ENCODE measurements at places on chromosomes 5 and 9.

DNA sequence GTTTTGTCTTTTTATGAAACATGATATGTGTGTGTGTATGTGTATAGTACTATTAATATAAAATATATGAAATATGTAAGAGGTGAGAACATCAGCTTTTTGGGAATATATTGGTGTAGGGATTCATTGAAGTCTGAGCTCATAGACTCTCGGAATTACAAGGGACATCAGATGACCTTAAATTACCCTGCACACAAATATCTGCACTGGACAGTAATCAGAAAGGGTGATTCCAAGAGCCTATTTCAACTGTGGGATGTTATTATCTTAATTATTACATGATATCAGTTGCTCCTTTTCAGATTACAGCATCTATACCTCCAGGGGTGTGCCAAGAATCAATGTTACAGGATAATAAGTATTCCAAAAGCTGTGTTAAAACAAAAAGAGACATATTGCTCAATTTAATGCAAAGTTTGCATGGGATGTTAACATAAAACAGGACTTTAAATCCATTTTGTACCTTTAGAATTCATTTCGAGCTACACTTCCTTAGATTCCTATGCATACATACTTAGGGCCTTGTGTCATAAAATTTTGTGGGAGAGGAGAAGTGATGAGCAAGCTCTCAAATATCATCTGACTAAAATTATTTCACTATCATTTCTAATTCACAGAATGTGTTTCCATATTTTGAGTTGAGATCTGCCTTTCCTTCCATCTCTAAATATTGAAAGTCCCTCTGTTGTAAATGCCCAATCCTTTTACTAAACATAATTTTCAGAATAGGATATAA lies 365.2 kb downstream of the BRINP1 start:
- DNase-seq, result no peak

- no peak for DNase-seq
Measured at GRCh38 chr5:84091127-84091799, 293.4 kb downstream of the EDIL3 start.

DNA sequence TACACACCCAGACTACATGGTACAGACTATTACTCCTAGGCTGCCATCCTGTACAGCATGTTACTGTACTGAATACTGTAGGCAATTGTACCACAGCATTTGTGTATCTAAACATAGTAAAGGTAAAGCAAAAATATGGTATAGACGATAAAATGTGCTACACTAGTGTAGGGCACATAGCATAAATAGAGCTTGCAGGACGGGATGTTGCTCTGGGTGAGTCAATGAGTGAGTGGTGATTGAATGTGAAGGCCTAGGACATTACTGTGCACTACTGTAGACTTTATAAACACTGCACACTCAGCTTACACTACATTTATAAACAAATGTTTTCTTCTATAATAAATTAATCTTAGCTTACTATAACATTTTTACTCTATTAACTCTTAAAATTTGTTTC lies 25.6 kb downstream of the ANKRD55 start:
- no peak for DNase-seq

DNA sequence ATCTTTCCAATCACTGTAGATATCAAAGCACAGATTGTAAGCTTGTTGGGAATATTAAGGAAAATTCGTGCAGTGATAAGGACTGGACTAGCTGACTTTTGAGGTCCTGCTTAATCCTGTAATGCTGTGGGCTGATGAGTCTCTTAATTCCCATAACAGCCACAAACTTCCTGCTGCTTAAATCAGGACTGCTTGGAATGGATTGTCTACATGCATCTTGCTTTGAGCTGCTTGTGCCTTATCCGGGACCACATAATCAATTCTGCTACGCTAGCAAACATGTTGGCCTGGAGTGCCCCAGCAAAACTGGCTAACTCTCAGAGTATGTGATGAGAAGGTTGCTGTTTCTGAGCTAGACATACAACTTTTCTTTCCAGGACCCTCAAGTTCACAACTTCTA lies 79.6 kb downstream of the SNCAIP start:
- no peak for DNase-seq

DNA sequence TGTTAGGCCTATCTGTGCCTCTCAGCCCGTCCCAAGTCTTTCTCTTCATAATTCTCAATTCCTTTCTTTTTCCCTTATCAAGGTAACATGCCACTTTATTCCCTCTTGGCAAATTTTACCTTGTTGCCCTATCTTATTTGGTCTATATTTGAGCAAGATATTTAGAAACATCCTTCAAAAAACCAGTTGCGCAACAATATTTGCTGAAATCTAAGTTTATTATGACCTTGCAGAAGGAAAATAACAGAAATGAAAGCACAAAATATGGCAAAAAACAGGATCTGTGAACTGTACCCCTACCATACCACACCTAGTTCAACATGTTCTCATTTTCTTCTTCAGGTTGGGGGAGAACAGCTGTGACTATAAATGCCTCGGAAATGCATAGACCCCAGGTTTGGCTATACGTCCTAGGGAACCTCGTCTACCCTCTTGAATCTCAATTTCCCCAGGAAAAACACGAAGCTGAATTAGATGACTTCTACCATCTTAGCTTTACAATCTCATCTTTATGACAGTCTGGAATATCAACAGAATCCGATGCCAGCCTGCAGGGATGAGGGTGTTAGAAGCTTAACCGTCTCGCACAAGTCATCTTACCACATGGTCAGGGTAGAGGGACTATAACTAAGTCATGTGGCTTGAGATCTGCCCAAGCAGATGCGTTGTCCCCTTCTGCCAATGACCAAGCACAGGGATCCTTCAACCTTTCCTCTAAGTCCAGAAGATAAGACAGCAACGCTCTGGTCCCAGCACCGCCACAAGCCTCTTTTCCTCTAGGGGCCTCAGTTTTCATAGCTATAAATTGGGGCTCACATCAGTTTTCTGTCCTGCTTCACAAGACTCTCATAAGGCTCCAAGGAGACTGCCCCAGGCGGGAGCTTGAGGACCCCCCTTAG lies 1.3 kb downstream of the LCP2 start:
- no peak for DNase-seq

DNA sequence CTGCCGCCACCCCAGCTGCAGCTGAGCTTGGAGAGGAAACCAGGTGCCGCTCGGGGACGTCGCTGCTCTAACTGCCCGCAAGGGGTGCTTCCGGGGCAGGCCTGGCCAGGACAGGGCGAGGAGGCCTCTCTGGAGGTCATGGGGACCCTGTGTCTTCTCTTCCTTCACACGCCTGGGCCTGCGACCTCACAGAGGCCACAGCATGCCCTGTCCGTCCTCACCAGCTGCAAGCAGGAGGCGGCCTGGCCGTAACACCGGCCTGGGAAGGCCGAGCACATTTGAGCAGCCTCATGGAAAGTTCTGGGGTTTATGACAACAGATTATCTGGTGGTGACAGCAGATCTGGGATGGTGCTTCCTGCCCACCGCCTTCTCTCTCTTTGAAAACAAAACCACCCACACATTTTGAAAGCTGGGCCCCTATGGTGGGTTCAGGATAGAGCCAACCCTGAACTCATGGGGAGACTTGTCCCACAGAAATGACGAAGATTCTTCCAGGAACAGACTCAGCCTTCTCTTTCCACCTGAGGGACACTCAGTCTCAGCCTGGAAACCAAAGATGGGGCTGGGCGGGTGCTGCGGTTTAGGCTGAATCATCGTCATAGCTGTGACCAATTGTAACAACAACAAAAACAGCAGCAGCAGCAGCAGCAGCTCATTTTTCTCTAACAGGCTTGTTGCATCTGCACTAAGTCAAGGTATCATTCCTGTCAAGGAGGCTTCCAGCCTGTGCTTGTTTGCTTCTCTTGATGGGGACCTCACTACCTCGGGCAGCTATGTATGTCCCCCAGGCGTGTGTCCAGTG lies 99.6 kb upstream of the RAPGEF1 start:
- DNase-seq, result no peak

GRCh38 chr9:35842020-35842745 lies 13.2 kb downstream of the TMEM8B start:
- DNase-seq, result no peak

- no peak for DNase-seq
Measured at GRCh38 chr5:2110934-2111462, 228.3 kb upstream of the IRX4 start.

DNA sequence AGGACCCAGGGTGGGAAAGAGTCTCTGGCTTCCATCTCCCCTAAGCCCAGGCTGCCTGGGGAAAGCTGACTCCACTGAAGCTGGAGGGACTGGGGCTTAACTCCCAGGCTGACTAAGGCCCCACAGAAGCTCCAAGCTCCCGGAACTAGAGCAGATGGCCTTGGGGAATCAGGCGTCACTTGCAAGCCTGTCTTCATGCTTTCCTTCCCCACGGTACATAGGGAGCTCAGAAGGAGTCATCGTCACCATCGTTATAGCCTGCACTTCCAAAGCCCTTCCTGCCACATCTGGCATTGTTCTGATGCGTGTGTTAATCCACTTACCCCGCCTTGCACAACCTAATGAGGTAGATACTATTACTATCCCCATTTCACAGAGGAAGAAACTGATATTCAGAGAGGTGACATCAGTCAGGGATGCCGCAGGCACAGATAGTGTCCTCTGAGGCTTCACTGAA lies 11.5 kb downstream of the AQP3 start:
- DNase-seq, result no peak

- no peak for DNase-seq
Measured at GRCh38 chr5:73274881-73275663, 102.1 kb downstream of the TMEM174 start.

DNA sequence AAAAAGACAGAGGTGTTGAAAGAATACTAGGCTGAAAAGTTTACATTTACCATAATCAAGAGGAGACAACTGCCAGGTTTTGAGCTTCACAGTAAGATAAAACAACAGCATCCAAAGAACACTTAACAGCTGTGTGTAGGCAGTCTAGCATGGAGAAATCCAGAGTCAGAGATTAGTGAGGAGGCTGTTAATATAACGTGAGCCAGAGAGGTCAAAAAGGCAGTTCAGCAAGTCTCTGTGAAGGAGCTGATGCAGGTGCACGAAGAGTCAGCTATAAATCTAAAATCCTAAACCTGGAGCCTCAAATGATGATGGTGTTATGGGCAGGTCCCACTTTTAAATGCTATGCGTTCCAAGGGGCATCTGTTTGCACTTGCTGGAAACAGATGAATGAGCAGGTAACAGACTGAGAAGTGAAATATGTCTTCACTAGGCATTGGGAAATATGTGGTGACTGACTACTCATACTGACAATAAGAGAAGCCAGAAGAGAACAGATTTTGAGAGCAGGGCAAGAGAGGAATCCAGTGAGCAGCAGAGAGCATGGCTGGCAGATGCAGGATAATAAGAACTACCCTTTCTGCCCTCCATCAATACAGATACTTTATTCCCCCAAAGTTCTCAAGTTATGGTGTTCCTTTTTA lies 8.7 kb downstream of the APTX start:
- no peak for DNase-seq

All from NCI-H2081 treated with DMSO at 0.1 percent for 48 hours (cell line).